ENCODE measurements at places on chromosomes 3 and 15. TPM values are rescaled to one million over a fixed set of nuclear protein-coding genes. Genes with fewer than 3 reads are reported as not detected.

DNA sequence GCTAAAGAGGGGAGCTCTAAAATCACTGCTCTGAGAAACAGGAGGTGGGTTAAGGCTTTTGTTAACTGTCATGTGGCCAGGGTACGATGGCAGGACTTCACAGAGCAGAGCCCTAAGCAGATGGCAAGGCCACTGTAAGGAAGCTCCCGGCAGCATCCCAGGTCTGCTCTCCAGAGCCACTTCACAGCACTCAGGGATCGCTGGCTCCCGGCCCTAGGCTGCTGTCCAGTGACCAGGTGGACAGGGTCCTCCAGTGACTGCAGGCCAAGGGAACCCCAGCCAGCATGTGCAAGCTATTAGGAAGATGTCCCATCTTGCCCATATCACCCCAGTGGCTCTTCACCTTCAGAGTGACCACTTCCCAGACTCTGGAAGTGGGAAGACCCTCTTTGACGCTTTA is 10.4 kb downstream of the TMEM41A start:
- no peak for DNase-seq

Gene TBC1D2B
- total RNA-seq: 71.4 TPM

GRCh38 chr15:76060118-76060989 is 569 bp downstream of the TMEM266 start:
- no peak for DNase-seq

Gene FBXL22
- total RNA-seq: 0.93 TPM

- DNase-seq: no peak
These were observed 1.6 kb upstream of the GCNT3 start for GRCh38 chr15:59609730-59610712.

DNA sequence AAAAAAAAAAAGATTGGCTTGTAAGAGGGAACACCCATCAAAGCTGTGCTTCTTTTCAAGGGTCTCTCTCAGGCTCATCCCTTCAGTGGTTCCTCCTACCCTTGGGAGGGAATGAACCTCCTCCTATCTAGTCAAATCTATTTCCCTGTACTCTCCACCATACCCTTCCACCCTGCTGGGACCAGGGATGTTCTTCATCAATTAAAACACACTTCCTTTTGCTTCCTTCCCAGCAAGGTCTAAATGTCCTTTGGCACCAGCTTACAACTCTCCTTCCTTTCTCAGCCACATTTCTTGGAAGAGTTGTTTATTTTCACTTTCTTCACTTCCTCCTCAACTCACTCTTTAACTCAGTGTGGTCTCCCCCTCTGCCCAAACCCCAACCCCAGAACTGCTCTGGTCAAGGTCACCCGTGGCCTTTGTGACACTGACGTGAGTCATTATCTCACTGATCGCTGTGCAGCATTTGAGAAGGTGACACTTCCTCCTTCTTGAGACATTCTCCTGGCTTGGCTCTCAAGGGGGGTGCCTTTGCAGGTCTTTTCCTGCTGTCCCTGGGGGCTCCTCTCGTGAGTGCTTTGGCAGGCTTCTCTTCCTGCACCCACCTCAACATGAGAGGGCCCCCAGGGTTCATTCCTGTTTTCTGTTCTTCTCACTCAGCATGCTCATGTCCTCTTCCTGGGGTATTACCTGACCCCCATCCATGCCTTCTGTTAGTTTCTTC is 210.5 kb upstream of the TLE3 start:
- no peak for DNase-seq

DNA sequence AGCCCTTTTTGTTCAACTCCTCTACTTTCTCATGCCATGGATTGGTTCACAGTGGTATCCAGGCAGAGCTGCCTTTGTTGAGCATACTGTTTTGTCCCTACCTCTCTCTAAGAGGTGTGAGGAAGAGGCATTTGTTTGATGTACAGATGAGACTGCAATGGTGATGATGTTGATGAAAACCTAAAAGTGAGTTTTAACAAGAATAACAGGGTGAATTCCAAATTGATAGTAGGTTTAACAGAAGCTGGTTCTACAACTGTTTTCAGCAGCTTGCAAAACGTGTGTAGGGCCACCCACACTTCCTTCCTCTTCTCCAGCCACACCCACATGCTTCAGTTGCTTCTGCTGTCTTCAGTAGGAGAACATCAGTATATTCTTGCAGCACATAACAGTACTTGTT is 10.2 kb downstream of the SNRK start:
- DNase-seq: no peak

DNA sequence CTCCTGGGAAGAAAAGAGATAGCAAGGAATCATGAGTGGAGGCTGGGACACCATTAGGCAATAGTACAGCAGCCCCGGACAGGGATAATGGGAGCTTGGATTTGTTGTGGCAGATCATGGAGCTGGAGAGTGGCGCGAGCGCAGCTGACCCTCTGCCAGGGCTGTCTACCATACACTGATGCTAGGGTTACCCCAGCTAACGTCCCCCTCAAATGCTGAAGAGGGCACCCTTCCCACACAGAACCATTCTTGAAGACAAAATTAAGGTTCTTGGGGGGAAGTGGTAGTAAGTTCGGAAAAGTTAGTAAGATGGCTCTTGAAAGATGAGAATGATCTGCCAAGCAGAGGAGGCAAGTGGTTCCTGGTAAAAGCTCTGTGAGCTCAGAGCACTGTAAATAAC is 61.1 kb downstream of the ST3GAL6 start:
- no peak for DNase-seq

Gene ACTRT3
- total RNA-seq: 2.0 TPM
